ENCODE measurements at places on chromosomes 5 and 9.

GRCh38 chr9:96449523-96449844 lies 485 bp upstream of the HABP4 start:
- peak; percentile 18 for DNase-seq

- DNase-seq = no peak
These were observed 122.8 kb upstream of the STC2 start for GRCh38 chr5:173451031-173451430.

GRCh38 chr9:86508208-86508903 lies 154.1 kb upstream of the TUT7 start:
- no peak for DNase-seq

GRCh38 chr9:77016526-77017504 lies 2.6 kb upstream of the FOXB2 start:
- DNase-seq = no peak

DNA sequence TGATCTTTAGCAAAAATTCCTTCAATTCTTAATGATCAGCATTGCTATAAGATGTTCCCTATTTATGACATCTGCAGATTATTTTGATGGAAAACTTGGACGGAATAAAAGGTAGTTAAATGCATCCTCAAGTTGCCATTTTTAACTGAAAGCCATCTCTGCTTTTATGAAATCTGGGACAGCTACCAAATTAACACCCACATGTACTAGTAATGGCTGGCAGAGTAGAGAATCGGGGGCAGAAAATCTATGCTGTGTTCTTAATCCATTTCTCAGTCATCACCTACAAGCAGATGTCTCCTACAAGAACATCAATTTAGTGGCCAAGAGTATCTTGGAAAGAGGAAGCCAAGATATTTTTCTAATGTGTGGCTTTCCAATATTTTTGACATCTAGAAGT lies 22.1 kb upstream of the C9orf57 start:
- DNase-seq = no peak

DNA sequence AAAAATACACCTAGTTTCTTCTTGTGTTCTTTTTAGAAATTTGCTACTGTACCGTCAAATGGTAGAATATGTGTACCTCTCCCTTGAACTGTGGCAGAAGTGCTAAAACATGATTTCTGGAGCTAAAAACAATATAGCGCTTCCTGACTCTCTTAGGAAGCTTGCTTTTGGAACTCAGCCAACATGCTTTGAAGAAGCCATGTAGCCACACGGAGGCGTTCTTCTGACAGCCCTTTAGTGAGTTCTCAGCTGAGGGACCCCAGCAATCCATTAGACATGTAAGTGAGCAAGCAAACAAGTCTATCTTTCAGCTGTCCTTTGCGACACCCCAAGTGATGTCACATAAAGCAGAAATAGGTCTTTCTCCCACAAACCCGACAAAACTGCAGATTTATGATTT lies 917.0 kb downstream of the CDH9 start:
- no peak for DNase-seq

DNA sequence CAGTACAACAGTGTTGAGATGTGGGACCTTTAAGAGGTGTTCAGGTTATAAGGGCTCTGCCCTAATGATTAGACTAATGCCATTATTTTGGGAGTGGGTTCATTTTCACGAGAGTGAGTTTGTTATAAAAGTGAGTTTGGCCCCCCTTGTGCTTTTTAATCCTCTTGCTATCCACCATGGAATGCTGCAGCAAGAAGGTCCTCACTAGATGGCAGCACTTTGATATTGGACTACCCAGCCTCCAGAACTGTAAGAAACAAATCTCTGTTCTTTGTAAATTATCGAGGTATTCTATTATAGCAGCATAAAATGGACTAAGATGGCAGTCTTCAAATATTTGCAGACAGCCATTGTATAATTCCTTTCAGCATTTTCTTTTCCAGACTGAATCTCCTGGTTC lies 212.4 kb downstream of the LRRC70 start:
- no peak for DNase-seq

DNA sequence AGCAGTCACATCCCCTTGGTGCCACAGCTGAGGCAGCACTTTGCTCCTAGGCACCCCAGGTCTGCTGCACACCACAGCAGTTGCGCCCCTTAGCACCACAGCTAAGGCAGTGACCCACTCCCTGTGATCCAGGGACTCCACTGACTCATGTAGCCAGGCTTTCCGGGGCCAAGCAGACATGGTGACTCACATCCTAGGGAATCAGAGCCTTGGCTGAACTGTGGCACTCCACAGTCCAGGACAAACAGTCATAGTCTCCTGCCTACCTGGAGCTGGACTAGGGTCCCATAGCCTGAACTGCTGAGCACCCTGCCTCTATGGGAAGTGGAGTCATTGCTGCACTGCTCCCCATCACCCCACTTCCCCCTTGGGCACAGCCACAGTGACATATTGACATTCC lies 338.7 kb downstream of the NPR3 start:
- DNase-seq = peak; percentile 85

- DNase-seq = no peak
These were observed 55.8 kb upstream of the CPEB4 start for GRCh38 chr5:173832386-173832785.

- DNase-seq = no peak
These were observed 81.1 kb downstream of the CDO1 start for GRCh38 chr5:115735108-115735998.

DNA sequence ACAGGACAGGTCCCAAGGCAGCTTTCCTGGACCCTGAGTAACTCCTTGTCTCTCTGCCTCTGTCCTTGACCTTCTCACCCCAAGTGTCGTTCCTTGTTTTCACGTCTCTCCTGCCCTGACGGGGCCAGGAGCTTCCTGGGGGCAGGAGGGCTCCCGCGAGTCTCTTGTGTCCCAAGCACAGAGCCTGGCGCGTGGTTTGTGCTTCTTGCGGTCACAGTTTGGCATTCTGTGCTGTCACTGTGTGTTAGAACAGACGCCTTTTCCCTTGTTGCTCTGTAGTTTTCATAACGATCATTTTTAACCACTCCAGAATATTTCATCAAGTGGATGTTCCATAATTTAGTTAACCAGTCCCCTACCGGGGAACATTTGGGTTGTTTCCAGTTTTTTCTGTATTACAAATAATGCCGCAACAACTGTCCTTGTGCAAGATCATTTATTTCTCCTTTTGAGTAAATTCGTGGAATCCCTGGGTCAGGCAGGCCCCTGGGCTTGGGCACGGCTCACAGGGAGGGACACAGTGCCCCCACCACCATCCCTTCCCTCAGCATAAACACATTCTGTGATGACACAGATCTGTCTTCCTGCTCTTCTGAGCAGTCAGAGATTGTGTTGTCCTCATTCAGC lies 71.9 kb downstream of the TSPAN17 start:
- DNase-seq = no peak

Data from foreskin keratinocyte (primary cell).